ENCODE measurements at places on chromosomes 6 and 20.

GRCh38 chr6:69802995-69803394, 6.2 kb upstream of the LMBRD1 start:
- no peak for DNase-seq

DNA sequence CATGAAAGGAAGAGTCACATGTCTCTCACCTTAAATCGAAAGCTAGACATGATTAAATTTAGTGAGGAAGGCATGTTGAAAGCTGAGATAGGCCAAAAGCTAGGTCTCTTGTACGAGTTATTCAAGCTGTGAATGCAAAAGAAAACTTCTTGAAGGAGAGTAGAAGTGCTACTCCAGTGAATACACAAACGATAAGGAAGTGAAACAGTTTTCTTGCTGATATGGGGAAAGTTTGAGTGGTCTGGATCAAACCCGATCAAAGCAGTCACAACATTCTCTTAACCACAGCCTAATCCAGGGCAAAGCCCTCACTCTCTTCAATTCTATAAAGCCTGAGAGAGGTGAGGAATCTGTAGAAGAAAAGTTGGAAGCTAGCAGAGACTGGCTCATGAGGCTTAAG, 1.9 kb upstream of the TPD52L1 start:
- DNase-seq: no peak

DNA sequence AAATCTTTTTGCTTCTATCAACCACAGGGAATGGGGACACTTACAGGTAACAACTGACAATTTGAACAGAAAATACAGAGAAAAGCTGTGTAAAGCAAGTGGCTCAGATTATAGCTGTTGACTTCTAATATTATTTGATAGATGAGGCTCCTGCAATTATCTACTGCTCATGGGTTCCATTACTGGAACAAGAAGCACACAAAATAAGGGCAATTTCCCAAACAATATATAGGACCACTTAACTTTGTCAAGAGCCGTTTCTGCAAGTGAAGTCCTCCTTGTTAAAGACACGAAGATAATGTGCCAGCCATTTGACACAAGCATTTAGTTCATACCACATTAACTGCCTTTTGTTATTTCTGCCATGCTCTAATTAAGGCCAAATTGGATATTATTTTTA, 315.5 kb upstream of the ARID1B start:
- no peak for DNase-seq

- peak; percentile 6 for DNase-seq
These were observed 114.4 kb upstream of the MAP3K7 start for GRCh38 chr6:90701146-90701781.

DNA sequence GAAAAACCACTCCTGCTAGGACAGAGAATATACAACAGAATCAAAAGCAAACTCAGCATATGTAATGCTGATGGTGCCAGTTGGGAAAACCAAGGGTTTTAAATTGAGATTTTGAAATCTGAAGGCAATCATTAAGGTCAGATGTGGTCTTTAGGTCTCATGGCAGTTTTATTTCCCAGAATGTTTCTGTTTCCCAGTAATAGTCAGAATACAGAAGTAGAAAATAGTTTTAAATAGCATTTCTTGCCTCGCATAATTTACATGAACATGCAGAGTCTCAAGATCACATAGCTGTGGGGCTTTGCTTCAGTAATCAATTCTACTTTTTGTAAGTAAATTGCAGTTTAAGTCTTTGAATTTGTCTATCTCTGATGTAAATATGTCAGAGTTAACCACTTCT, 58.1 kb downstream of the RNF144B start:
- DNase-seq: no peak

DNA sequence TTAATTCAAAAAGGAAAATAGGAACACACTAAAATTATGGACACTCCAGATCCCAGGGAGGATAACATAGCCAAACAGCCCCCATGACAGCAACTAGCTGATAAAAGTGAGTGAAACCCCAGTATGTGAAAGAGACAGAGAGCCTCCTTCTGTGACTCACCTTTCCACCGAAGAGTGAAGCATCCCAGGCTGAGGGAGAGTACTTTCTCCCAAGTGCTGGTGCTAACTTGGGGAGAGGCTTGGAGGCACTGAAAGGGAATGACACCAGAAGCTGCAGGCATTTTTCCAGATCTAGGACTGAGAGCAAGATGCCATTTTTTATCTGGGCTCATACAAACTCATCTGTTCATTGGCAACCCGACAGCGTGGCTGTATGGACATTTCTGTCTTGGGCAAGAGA, 339.8 kb downstream of the HTR1B start:
- no peak for DNase-seq

DNA sequence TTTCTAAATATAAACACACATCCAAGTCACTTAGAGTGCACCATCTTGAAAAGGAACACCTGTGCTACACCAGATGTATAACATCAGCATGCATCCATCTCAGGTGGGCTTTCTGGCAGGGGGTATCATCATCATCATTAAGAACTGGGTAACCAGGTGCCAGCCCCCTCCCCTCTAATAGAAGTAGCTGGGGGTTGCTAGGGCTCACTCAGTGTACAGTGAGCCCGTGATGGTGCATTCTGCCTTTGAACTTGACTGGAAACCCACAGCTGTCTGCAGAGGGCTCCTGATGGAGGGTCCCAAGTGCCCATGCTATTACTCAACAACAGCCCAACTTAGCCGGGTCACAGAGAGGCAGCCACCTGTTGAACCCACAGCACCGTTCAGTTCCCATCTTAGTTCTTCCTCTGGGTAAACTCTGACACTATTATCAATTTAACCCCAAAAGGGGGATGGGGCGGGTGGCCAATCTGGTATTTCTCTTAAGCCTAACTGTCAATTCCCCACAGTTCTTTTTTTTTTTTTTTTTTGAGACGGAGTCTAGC, 32.7 kb upstream of the CCND3 start:
- no peak for DNase-seq

GRCh38 chr20:45462711-45463509, 6.6 kb upstream of the WFDC2 start:
- DNase-seq: no peak

DNA sequence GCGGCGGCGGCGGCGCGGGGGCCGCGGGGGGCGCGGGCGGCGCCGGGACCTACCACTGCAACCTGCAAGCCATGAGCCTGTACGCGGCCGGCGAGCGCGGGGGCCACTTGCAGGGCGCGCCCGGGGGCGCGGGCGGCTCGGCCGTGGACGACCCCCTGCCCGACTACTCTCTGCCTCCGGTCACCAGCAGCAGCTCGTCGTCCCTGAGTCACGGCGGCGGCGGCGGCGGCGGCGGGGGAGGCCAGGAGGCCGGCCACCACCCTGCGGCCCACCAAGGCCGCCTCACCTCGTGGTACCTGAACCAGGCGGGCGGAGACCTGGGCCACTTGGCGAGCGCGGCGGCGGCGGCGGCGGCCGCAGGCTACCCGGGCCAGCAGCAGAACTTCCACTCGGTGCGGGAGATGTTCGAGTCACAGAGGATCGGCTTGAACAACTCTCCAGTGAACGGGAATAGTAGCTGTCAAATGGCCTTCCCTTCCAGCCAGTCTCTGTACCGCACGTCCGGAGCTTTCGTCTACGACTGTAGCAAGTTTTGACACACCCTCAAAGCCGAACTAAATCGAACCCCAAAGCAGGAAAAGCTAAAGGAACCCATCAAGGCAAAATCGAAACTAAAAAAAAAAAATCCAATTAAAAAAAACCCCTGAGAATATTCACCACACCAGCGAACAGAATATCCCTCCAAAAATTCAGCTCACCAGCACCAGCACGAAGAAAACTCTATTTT, 2.0 kb downstream of the FOXC1 start:
- DNase-seq: no peak

GRCh38 chr20:25226433-25227316, 21.2 kb upstream of the PYGB start:
- no peak for DNase-seq

GRCh38 chr6:56951049-56951831, 3.7 kb upstream of the BEND6 start:
- no peak for DNase-seq

GRCh38 chr6:90105506-90106170, 191.0 kb downstream of the BACH2 start:
- DNase-seq: no peak

GRCh38 chr6:83838727-83839126, 14.4 kb upstream of the RIPPLY2 start:
- DNase-seq: peak; percentile 13

- no peak for DNase-seq
These were observed 317.1 kb downstream of the PLCB1 start for GRCh38 chr20:8449123-8449522.

DNA sequence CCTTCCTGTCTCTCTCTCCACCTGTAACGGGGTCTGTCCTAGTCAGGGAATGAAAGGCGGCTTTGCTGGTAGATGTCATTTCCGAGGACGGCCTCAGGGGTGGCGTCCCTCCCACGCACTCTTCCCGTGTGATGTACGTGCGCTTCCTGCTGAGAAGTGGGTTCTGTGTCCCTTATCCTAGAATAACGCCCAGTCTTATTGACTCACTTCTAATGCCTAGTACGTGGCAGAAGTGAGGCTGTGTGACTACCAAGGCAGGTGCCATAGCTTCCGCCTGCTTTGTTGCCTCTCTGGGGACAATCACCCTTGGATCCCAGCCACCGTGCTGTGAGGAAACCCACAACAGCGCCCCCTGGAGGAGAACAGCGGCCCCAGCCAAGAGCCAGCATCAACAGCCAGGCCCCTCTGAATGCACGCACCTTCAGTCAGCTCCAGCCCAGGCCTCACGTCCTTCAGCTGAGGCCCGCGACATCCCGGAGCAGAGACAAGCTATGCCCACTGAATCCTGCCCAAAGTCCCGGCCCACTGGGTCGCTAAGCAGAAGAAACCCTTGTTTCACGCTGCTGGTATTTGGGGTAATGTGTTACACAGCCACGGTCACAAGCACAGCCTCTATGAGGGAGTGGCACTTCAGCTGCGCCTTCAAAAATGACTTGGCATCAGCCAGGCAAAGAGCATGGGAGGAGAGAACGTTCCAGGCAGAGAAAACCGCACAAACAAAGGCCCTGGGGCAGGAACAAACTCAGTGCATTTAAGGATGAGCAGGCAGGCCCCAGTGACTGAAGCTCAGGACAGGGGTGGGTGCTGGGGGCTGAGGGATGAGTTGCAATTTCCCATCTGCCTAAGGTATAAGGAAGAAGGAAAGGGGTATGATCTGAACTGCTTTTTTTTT, 224.2 kb downstream of the NFATC2 start:
- DNase-seq: peak; percentile 21

GRCh38 chr6:307065-307814, 15.0 kb downstream of the DUSP22 start:
- DNase-seq: no peak

DNA sequence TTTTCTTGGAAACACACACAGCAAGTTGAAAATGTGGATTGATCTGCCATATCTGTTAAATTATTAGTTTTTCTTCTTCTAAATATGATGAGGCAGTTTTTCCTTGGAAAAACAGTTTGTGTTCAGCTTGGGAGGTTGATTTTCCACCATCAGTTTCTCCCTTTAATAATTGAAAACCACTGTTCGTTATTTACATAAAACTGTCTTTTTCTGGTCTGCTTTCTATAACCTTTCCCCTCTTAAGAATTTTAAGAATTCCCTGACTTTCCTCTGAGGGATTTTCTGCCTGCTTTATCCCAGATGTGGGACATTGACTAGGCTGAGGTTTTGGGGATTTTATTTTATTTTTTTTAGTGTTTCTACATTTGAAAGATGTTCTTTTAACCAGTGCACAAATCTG, 27.2 kb downstream of the DSE start:
- no peak for DNase-seq

DNA sequence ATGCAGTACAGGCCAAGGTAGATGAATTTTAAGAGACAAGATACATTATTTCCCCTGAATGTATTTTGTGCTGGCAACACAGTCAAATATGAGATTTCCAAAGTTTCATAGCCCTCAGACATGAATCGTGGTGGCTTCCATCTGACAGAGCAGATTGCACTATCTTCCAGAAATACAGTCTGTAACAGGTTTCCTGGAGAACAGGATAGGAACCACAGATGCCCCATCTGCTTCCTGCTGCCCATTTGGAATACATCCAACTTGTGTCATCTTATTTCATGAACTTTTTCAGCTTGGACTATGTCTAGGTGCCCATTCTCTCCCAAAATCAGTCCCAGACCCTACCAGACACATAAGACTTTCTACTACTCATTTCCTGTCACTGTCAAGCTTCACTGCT, 426.0 kb downstream of the KIF16B start:
- peak; percentile 74 for DNase-seq

GRCh38 chr6:147724454-147724853, 216.0 kb downstream of the SAMD5 start:
- peak; percentile 72 for DNase-seq

- peak; percentile 81 for DNase-seq
These were observed 374.3 kb downstream of the LMBRD1 start for GRCh38 chr6:69422475-69422874.

DNA sequence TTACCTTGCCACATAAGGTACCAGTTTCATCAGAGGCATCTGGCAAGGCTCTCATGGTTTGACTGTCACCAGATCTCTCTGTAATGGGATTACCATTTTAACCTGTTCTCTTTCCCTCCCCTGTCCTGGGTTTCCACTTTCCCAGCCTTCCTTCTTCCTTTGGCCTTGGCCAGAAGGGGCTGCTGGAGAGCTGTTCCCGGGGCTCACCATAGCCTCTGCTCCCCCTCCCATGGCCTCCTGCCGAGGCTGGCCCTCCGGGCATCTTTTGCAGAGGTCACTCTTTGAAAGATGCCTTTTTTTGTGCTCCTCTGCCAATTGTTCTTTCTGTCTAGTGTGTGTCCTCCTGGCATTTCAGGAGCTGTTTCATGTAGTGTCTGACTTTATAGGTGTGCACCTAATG, 100.7 kb upstream of the SCP2D1 start:
- DNase-seq: no peak

GRCh38 chr6:22147921-22148776, 148.7 kb downstream of the PRL start:
- DNase-seq: peak; percentile 87

GRCh38 chr6:2375443-2375842, 130.0 kb upstream of the GMDS start:
- no peak for DNase-seq

DNA sequence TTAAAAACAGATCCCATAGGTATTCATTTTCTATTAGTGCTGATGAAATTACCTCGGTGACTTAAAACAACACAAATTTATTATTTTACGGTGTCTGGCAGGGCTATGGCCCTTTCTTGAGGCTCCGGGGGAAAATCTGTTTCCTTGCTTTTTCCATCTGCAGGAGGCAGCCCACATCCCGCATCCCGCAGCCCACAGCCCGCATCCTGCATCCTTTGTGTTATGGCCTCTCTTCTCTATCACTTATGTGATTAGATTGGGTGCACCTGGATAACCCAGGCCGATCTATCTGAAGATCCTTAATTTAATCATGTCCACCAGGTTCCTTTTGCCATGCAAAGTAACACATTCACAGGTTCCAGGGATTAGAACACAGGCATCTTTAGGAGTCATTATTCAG, 407.8 kb downstream of the CDC5L start:
- no peak for DNase-seq

DNA sequence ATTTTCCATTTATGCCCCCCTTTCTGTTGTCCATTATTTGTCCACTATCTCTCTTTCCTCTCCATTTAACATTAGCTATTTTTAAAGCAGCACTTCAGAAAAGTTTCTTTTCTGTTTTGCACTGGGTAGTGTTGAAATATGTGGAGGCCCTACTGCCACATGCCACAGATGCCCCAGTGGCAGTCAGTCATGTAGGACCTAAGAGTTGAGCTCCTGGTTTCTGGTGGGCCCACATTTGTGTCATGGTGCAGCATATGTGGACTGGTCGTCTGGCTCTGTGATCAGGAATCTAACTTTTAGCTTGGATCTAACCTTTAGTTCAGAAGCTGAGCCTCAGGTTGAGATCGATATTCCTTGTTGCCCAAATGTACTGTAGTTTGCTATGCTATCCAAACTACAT, 54.8 kb downstream of the HFE start:
- DNase-seq: no peak

- peak; percentile 24 for DNase-seq
These were observed 95.5 kb downstream of the F13A1 start for GRCh38 chr6:6224933-6225486.
